ENCODE measurements at places on chromosomes 12 and 14. TPM values are rescaled to one million over a fixed set of nuclear protein-coding genes. Genes with fewer than 3 reads are reported as not detected.

The KRT85 gene
- total RNA-seq, result not detected

The SLC25A47 gene
- 0.17 TPM for total RNA-seq

The AHSA1 gene
- 222 TPM for total RNA-seq

DNA sequence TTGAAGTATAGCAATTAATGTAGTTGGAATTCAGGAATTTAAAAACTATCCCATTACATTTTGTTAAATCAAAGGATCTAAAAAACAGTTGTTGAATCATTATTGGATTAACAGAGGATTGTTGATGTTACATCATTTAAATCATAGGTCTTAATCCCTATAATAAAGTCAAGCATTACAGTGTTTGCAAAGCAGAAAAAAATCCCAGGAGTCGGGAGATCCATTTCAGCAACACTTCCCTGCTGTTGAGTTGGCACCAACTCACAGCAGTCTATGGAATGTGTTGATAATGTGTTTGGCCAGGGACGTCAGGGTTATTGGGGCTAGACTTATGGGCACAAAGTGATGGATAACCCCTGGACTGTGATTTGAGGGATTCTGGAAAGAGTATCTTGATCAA is 99.1 kb upstream of the TMTC1 start:
- DNase-seq, result no peak
- no peaks in the 10 kb centered on the region for H3K27me3 ChIP-seq
- H3K36me3 ChIP-seq, result no peaks in the 10 kb centered on the region
- no peak overlapping the region for H3K4me3 ChIP-seq
- H3K4me1 ChIP-seq, result no peaks in the 10 kb centered on the region

DNA sequence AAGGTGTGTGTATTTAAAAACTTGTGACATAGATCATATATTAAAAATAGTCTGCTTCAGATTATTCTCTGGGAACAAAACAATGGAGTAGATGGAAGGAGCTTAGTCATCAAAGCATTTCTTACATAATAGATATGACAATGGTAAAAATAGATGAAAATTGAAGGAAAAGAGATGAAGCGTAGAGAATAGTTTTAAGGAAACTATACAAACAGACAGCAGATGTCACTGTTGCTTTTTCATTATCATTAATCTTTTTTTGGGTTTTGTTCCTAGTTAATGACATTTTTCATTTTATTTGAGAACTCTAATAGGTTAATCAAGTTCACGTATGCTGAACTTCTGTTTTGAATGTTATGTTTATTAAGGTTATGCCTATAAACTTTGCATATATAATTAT is 149.2 kb upstream of the FBXO33 start:
- no peaks in the 10 kb centered on the region for H3K36me3 ChIP-seq
- no peak overlapping the region for H3K27ac ChIP-seq
- no peak overlapping the region for H3K4me3 ChIP-seq
- H3K27me3 ChIP-seq, result no peaks in the 10 kb centered on the region

- no peak overlapping the region for H3K27ac ChIP-seq
- no peaks in the 10 kb centered on the region for H3K36me3 ChIP-seq
- no peaks in the 10 kb centered on the region for H3K27me3 ChIP-seq
- H3K4me1 ChIP-seq, result no peaks in the 10 kb centered on the region
- DNase-seq, result no peak
- H3K4me3 ChIP-seq, result no peak overlapping the region
Measured at GRCh38 chr12:28460420-28461130, 270.3 kb downstream of the CCDC91 start.

- no peaks in the 10 kb centered on the region for H3K36me3 ChIP-seq
- no peak overlapping the region for H3K27ac ChIP-seq
- no peak for DNase-seq
- H3K4me1 ChIP-seq, result no peaks in the 10 kb centered on the region
- no peaks in the 10 kb centered on the region for H3K27me3 ChIP-seq
- H3K4me3 ChIP-seq, result no peak overlapping the region
Measured at GRCh38 chr14:90559811-90560492, 163.1 kb downstream of the CALM1 start.

DNA sequence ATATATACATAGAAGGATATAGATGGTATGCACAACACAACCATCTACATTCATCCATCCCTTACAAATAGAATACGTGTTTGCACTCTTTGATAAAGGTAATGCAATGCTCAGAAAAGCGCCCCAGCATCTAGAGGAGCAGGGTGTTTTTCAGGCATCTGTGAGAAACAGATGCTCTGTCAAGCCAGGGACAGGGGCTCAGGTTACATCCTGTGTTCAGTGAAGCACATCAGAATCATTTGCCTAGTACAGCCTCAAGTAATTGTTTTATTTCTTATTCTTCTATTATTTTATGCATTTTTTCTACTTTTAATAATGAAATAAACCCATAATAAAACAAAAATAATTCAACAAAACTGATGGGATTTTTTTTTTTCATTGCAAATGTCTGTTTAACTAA is 50.5 kb upstream of the HIF1A start:
- H3K27me3 ChIP-seq, result no peaks in the 10 kb centered on the region
- H3K4me3 ChIP-seq, result no peak overlapping the region
- H3K36me3 ChIP-seq, result no peaks in the 10 kb centered on the region
- H3K27ac ChIP-seq, result no peak overlapping the region
- H3K4me1 ChIP-seq, result no peaks in the 10 kb centered on the region
- no peak for DNase-seq

GRCh38 chr12:116582610-116583009 is 23.4 kb downstream of the MAP1LC3B2 start:
- no peak overlapping the region for H3K27ac ChIP-seq
- H3K27me3 ChIP-seq, result no peaks in the 10 kb centered on the region
- no peaks in the 10 kb centered on the region for H3K36me3 ChIP-seq
- H3K4me1 ChIP-seq, result peaks cover 6% of the 10 kb centered on the region
- DNase-seq, result no peak

GRCh38 chr14:37167151-37168047 is 5.0 kb downstream of the SLC25A21 start:
- no peak overlapping the region for H3K4me3 ChIP-seq
- H3K27me3 ChIP-seq, result no peaks in the 10 kb centered on the region
- H3K4me1 ChIP-seq, result 0 out of 2 replicates have a peak, but pooled peaks cover 2% of the 10 kb centered on the region
- no peak for DNase-seq

DNA sequence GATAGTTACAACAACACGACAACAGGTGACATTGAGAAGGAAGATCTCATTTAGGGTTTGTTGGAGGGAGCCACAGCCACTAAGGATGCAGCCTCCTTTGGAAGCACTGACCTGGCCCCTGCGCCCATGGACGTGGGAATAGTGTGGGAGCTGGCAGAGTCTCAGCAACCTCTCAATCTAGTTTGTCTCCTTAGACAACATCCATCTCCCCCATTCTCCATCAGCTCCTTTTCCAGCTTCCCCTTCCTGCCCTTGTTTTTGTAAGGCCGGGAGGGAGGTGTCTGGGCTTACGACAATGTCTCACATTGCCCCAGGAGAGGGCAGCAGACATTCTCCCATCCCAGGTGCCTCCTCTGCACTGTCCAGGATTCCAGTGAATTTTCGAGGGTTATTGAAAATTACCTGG is 170.2 kb upstream of the PZP start:
- no peak overlapping the region for H3K27ac ChIP-seq
- H3K4me1 ChIP-seq, result no peaks in the 10 kb centered on the region
- H3K27me3 ChIP-seq, result no peaks in the 10 kb centered on the region
- DNase-seq, result no peak

DNA sequence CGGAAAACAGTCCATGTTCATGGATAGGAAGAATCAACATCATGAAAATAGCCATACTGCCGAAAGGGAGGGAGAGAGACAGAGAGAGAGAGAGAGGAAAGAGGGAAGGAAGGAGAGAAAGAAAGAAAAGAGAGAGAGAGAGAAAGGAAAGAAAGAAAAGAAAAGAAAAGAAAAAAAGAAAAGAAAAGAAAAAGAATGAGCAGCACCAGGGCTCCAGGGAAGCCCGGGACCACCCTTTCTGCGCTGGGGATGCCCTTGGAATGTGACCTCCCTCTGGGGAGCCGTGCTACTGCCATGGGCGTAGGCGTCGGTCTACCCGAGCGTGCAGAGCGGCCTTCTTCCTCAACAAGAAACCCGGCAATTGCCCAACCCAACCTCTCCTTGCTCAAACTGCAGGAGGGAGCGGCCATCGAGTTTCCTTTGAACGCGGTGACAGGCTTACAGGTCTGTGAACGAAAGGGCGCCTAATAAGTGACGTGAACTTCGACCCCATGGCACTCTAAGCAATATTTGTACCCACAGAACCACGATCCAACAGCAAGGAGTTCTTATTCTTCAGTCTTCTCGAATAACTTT is 16.9 kb downstream of the OR6S1 start:
- H3K4me3 ChIP-seq, result peak overlapping the region; percentile 32
- DNase-seq, result no peak

DNA sequence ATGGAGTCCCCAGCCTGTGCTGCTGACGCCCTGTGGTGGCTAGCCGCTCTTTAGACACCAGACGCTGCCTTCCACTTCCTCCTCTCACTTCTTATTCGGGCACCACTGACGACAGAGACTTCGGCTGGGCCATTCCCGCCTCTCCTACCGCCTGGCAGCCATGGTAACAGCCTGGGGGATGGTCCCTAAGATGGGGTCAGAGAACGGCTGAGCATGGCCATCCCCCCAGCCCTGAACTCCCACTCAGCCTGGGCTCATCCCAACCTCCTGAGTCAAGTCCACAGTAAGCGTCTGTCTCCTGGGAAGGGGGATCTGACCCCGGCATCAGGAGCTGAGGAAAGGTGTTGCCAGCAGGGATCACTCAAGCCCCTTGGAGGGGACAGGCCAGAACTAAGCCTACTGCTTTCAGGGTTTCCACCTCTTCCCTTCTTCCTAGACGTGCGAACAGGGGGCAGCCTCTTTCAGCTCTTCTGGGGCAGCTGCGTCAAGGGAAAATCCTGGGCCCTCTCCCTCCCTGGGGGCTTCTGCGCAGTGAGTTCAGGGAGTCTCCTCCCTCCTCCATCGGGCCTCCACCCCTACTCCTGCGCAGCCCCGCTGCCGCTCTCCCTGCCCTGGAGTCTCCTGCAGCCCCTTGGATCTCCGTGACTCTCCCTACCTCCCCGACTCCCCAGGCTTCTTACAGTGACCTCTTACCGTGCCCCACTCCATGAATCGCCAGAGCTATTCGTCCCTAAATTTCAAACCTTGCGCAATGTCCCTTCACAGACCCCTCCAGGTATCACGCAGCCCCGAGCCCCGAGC is 643 bp upstream of the TAMALIN start:
- H3K4me3 ChIP-seq, result no peak overlapping the region
- no peak for DNase-seq
- H3K36me3 ChIP-seq, result no peaks in the 10 kb centered on the region
- H3K27me3 ChIP-seq, result no peaks in the 10 kb centered on the region
- peaks cover 7% of the 10 kb centered on the region for H3K4me1 ChIP-seq
- no peak overlapping the region for H3K27ac ChIP-seq

- DNase-seq, result no peak
- no peak overlapping the region for H3K4me3 ChIP-seq
- no peak overlapping the region for H3K27ac ChIP-seq
- no peaks in the 10 kb centered on the region for H3K27me3 ChIP-seq
- H3K4me1 ChIP-seq, result no peaks in the 10 kb centered on the region
- H3K36me3 ChIP-seq, result no peaks in the 10 kb centered on the region
Measured at GRCh38 chr12:106195621-106196027, 52.2 kb downstream of the CKAP4 start.

- no peaks in the 10 kb centered on the region for H3K36me3 ChIP-seq
- H3K4me1 ChIP-seq, result no peaks in the 10 kb centered on the region
- no peak for DNase-seq
- no peak overlapping the region for H3K27ac ChIP-seq
- no peaks in the 10 kb centered on the region for H3K27me3 ChIP-seq
Measured at GRCh38 chr12:32139064-32139421, 32.4 kb downstream of the BICD1 start.

DNA sequence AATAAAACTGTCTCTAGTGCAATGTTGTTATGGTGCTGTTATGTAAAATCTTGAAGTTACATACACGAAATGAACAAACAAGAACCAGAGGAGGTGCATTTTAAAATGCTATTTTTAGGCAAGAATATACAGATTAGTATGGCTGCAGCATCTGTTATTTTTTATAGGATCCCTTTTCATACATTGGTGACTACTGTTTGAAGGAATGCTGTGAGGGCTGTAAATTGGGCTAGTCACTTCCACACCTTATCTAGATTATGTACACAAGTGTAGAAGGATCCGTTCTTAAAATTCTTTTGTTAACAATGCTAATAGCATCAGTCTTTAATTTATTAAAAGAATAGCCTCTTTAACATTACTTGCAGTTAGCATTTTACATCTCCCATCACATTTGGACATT is 284.3 kb upstream of the MDGA2 start:
- H3K27me3 ChIP-seq, result no peaks in the 10 kb centered on the region
- no peak overlapping the region for H3K4me3 ChIP-seq
- no peak overlapping the region for H3K27ac ChIP-seq
- H3K4me1 ChIP-seq, result no peaks in the 10 kb centered on the region
- H3K36me3 ChIP-seq, result no peaks in the 10 kb centered on the region

- no peaks in the 10 kb centered on the region for H3K27me3 ChIP-seq
- no peak overlapping the region for H3K4me3 ChIP-seq
- H3K36me3 ChIP-seq, result no peaks in the 10 kb centered on the region
- no peak for DNase-seq
Measured at GRCh38 chr12:105915997-105916759, 222.6 kb downstream of the NUAK1 start.

DNA sequence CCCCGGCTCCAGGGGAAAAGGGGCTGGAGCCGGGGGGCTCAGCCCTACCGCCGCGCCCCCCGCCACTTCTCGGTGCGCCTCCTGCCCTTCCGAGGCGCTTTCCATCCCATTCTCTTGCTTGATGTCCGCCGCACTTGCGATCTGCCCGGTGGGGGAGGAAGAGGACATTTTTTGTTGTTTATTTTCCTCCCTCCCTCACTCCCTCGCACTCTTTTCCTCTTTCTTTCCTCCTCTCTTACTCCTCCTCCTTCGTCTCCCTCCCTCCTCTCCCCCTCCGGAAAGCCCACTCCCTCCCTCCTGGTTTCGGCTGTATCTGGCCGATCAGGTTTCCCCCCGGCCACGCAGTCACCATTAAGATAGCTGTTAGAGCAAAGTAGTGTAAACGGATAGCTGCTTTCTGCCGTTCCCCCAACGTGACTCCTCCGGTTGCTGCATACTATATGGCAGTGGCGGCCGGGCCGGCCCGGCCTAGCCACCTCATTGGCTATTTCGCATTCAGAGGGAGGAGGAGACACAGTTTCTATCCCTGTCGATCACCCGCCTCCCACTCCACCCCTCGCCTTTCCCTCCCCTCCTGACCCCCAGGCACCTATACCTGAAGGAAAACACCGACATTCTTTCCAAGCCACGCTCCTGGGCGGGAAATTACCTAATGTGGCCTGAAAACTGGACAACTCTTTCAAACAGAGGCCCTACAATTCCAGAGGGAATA is at the start of gene SIX4:
Gene SIX4 (minus strand): TSS at position 445 of the 712 bp plus-strand sequence. CDS start 277 bp downstream, at position 168.
- no peaks in the 10 kb centered on the region for H3K27me3 ChIP-seq
- H3K4me1 ChIP-seq, result peaks cover 18% of the 10 kb centered on the region
- H3K36me3 ChIP-seq, result peaks cover 12% of the 10 kb centered on the region
- peak; percentile 78 for DNase-seq

- H3K27me3 ChIP-seq, result no peaks in the 10 kb centered on the region
- no peak overlapping the region for H3K27ac ChIP-seq
- peaks cover 17% of the 10 kb centered on the region for H3K4me1 ChIP-seq
- no peak for DNase-seq
Measured at GRCh38 chr12:2194060-2194459, 141.3 kb downstream of the CACNA1C start.

GRCh38 chr12:76919383-76920171 is 40.8 kb upstream of the CSRP2 start:
- no peaks in the 10 kb centered on the region for H3K27me3 ChIP-seq
- DNase-seq, result no peak
